GM12892 (cell line): ENCODE measurements at places on chromosomes 7 and 10.

DNA sequence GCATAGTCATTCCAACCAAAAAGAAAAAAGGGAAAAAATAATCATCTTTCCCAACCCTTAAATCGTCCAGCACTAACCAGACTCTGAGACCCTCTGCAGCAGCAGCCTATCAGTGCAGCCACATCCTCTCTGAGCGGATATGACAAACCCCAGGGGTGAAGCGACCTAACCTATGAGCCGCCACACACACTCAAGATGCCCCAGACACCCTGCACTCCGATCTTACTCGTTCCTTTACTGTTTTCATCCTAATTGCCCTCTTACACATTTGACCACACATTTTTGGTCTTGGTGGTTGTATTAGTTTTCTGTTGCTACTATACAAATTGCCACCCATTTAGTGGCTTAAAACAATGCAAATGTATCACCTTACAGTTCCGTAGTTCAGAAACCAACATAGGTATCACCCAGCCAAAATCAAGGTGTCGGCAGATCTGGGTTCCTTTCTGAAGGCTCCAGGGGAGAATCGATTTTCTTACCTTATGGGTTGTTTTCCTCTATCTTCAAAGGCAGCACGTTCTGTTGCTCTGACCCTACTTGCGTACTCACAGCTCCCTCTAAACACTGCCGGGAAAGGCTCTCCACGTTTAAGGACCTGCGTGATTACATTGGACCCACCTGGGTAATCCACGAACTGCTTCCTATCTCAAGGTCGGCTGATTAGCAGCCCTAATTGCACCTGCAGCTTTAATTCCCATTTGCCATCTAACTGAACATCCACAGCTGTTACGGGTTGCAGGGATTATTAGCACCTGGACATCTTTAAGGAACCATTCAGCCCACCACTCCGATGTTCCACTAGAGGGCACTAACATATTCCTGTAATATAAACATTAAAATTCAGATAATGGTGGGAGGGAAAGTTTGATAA is 37.3 kb upstream of the PRSS1 start:
- no peak for DNase-seq

DNA sequence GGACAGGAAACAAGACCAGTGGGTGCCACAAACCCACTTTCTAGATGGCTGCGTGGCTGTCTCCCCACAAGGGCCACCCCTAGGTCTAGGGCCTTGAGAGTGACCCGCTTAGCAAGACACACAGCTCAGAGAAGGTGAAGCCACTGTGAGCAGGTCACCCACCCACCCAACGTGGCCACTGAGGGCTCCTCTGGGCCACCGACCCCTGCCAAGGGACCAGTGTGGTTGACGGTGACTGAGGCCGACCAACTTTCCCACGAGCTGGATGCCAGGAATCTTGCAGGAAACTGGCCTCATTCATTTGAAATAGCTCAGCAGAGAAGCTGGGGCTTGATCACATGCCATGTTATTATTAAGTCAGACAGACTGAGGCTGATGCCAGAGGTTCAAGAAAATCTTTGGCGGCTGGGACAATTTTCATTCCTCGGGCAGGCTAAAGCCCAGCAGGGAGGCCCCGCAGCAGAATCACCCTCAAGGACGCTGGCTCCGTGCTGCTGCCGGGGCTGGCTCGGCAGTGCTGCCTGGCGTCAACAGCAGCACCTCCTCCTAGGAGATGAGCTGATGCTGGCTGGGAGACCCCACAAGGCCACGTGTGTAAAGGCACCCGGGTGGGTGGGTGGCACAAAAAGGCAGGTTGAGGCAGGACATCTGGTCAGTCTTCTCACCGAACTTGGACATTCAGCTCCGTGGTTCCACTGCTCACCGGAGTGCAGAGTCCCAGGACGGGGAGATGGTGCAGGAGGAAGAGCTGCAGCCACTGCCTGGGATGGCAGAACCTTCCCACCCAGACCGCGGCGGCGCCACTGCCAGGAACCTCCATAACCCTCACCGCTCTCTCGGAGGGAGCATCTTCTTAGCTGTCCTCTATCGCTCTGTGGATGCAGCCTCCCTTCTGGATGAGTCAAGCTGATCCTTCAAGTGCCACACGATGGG is 57.8 kb downstream of the ZRANB1 start:
- no peak for DNase-seq

DNA sequence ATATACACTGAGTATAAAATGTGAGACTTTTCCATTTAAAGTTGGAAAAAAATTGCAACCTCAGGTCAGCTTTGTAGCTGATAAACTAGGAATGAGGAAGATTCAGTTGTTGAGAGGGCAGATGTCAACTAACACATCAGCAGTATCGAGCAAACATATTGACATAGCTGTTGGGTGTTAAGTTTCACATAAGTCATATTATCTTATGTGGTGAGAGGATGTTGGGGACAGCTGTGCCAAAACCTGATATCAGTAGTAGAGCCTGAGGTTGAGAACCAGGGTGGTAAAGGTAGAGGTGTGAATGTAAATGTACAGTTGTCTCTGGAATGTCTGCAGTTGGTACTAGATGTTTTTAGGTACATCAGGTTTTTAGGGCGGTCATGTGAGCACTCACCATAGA is 5.0 kb downstream of the ZRANB1 start:
- DNase-seq, result no peak

DNA sequence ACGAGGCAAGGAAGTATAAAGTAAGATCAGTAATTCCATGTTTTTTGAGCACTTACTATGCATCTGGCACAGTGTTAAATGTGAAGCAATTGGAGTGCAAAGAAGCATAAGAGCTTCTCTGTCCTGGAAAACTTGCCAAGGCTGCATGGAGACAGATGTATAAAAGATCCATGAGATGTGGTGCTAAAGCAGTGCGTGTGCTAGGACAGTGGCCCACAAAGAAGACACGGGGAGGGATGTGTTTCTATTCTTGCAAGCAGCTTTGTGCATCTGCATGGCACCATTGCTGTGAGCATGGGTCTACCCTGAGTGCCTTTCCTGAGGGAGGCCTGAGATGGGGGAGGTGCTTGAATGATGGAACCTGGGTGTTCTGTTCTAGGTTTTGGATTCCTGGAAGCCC is 5.1 kb upstream of the CDHR3 start:
- DNase-seq, result no peak

DNA sequence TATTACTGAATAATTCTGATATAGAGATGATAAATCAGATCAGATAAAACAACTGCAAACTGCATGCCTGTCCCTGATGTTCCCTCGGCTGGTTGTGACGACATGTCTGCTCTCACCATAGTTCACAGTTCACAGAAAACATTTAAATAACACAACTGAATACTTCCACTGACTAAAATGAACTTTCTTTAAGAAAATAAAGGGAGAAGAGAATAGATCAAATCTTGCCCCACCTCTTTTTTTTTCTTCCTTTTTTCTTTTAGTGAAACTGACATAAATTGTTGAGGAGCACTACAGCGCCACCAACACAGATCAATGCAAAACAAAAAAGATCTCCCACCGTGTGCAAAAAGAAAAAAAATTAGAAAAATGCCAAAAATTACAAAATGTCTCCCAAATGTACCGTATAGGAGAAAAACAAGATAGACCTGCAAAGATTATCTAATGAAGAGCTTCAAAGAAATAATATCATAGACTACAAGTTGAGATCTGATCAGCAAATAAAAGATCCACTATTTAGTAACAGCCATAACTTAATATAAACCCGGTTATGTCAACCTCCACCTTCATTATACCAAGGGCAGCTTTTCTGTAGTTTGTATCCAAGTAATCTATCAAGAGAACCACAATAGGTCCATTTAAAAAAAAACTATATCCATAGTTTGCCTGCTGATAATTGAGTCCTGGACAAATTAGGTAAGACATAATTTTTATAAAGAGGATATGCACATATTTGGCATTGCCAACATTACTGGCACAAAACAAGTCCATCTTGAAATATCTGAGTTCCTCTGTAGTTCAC is 30.7 kb upstream of the EPC1 start:
- DNase-seq, result no peak

- no peak for DNase-seq
Measured at GRCh38 chr7:33091641-33092191, 17.5 kb downstream of the RP9 start.

DNA sequence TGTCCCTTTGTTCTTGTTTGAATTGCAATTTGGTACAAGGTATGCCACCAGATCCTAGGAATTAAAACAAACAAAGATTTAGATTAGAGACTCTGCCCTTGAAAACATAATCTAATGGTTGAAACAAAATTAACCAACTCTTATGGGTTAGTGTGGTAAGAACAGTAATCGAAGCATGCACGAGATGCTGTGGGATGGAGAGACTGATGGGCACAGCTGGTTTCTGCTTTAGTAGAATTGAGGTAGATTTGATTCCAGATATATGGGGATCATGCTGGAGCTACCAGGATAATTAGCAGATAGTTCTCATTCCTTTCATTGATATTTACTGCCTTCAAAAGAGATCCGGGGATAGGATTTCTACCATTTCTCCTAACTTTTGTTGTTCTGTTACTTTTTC is 20.4 kb upstream of the SEMA4G start:
- no peak for DNase-seq

DNA sequence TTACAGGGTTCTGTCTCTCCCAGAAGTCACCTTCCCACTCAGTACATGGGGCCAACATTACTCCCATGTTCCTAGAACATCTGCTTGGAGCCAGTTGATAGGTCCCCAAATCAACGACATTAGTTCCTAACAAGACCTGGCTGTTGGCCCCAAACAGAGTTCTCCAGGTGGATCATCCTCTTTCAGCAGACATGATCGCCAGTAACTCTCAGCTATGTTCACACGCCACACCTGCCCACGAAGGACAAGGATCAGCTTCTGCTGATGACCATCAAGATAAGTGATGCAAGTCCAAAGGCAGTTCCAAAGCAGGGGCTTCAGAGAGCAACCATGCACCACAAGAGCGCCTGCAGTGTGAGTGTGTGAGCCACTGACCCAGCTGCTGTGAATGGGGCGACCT is 11.0 kb downstream of the ZNF777 start:
- no peak for DNase-seq

DNA sequence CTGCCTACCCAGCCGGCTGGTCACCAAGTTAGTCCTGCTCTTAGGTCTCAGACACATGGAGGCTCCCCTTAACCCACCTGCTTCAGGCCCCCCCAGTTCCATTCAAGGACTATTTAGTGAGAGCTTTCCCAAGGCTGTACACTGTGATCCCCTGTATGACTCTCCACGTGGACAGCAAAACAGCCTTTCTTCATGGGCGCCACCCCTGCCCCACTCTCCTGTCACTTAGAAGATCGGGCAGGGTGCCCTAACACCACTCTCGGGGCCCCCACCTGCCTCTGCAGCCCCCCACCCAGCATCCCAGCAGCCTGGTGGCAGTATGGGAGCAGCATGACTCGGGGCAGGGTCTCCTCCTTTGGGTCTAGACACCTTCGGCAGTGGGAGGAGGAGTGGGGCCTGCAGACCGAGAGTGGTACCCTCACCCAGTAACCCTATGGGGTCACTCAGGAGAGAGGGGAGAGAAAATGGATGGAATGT is 116.6 kb downstream of the PTPN20 start:
- DNase-seq, result no peak

- DNase-seq, result no peak
Measured at GRCh38 chr7:31069860-31070555, 17.9 kb downstream of the ADCYAP1R1 start.

GRCh38 chr7:81234896-81235295 is 316.0 kb upstream of the SEMA3C start:
- no peak for DNase-seq

DNA sequence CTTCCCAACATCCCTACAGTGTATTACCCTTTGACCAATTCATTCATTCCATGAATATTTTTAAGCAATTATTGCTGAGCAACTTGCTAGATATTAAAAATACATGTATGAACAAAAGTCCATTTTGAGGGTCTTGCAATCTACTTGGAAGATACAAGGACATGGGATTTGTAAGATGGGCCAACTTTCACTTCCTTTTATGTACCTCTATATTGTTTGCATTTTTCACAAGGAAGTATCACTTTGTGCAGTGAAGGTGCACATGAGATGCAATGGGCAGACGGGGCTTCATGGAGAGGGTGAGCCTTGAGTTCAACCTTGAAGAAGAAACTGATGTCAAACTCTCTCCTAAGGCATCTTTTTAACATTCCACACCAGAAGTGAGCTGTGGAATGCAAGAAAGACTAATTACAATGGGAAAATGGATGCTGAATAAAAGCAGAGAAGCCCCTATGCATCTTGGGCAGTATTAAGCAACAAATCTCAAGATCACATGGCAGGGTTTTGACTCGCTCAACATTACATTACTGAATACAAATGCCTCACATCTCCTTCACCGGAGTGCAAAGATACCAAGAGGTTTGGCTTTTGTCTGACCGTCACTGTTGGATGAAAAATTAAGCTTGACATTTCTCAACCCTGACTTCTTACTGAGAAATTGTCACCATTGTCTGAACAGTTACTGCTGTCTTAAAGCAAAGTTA is 341.5 kb downstream of the ELMO1 start:
- no peak for DNase-seq

DNA sequence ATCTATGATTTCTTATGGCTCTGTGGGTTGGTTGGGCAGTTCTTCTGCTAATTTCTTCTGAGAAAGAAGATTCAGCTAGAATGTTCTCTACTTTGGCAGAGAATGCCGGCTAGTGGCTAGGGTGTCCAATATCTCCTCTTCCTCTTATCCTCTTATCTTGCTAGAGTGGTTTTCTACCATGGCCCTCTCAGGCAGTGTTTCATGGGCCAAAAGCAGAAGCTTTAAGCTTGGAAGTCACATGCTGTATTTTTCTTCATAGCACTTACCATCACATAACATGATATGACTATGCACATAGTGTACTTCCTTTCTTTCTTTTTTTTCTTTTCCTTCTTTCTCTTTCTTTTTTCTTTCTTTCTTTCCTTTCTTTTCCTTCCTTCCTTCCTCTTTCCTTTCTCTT is 140.0 kb downstream of the ITGB8 start:
- DNase-seq, result no peak

DNA sequence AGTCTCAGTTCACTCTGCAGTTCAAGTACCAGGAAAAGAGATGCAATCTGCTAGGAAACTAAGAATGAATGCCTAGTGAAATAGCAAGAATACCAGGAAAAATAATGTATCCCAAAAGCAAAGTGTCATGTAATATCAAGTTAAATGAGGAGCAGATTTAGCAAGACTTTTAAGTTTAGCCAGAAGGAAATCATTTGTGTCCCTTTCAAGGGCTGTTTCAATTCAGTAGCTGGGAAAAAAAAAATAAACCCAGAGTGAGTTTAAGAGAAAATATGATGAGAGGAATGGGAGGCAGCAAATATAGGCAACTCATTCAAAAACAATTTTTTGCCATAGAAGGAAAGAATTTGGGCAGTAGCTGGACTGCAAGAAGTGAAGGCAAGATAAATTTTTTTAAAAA is 135.8 kb downstream of the DGKB start:
- no peak for DNase-seq

DNA sequence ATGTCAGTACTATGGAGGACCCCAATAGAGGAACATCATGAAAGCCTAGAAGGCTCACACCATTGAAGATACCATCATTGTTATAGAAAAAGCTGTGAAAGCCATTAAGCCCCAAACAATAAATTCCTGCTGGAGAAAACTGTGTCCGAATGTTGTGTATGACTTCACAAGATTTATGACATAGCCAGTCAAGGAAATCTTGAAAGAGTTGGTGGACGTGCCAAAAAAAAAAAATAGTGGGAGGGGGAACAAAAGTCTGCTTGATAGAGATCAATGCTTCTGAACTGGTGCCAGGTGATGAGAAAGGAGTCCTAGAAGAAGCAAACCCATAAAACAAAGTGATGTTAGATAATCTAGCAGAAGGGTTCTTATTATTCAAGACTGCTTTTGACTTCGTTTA is 41.2 kb downstream of the RALA start:
- DNase-seq, result no peak
